Cardiac muscle cell (in vitro differentiated cells and primary cell): ENCODE measurements at places on chromosomes 11 and 22. TPM values are rescaled to one million over a fixed set of nuclear protein-coding genes. Genes with fewer than 3 reads are reported as not detected.

Gene FOLR1
- total RNA-seq: 0.88 and 1.8 TPM in 2 replicates

Gene BAIAP2L2
- 2.3 and 2.8 TPM in 2 replicates for total RNA-seq

Gene TNNT3
- 2.5 and 2.7 TPM in 2 replicates for total RNA-seq

GRCh38 chr11:106379265-106379664 lies 301.8 kb downstream of the AASDHPPT start:
- H3K27me3 ChIP-seq: no peaks in the 10 kb centered on the region
- H3K4me3 ChIP-seq: no peak overlapping the region
- H3K4me1 ChIP-seq: peaks cover 4% of the 10 kb centered on the region
- H3K36me3 ChIP-seq: no peaks in the 10 kb centered on the region
- no peak for DNase-seq
- no peak overlapping the region for H3K27ac ChIP-seq

- H3K4me1 ChIP-seq: peaks cover 5% of the 10 kb centered on the region
- no peak overlapping the region for H3K27ac ChIP-seq
- no peak for DNase-seq
- no peaks in the 10 kb centered on the region for H3K36me3 ChIP-seq
- H3K27me3 ChIP-seq: no peaks in the 10 kb centered on the region
Observed at GRCh38 chr22:24697621-24698082, 76.9 kb downstream of the PIWIL3 start.

DNA sequence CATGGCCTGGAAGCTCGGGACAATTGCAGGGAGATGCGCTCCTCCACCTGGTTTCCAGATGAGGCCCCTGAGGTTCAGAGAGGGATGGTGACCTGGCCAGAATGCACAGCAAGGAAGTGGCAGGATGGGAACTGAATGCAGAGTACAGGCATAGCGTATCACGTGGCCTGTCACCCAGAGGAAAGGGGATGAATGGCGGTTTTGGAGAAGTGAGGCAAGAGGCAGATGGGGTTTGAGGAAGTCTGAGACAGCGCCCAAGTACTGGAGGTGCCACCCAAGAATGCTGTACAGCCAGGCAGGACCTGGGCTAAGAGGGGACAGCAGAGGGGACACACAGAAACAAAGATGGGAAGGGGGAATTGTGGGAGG lies 4.9 kb downstream of the RAB3IL1 start:
- DNase-seq: no peak
- no peaks in the 10 kb centered on the region for H3K36me3 ChIP-seq
- H3K27me3 ChIP-seq: no peaks in the 10 kb centered on the region
- H3K4me3 ChIP-seq: no peak overlapping the region
